ENCODE measurements at places on chromosomes 1 and 21.

DNA sequence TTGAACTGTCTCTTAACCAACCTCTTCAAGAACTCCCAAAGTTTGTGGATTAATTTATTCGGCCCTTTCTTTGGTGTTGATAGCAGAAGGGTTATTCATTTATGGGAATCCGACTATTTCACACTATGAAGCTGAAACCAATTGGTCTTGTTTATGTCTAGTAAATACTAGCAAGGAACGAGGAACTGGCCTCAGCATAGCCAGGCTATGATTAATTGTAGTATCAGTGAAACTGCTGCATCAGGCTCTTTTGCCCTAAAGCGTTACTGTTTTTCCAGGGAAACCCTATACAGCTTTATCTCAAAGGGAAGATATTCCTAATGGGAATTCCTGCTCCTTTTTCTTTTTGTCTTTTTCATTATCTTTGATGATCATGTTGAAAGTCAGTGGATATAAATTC, 35.1 kb downstream of the CLEC20A start:
- H3K36me3 ChIP-seq: peaks cover 19% of the 10 kb centered on the region
- H3K27ac ChIP-seq: no peak overlapping the region
- DNase-seq: no peak

DNA sequence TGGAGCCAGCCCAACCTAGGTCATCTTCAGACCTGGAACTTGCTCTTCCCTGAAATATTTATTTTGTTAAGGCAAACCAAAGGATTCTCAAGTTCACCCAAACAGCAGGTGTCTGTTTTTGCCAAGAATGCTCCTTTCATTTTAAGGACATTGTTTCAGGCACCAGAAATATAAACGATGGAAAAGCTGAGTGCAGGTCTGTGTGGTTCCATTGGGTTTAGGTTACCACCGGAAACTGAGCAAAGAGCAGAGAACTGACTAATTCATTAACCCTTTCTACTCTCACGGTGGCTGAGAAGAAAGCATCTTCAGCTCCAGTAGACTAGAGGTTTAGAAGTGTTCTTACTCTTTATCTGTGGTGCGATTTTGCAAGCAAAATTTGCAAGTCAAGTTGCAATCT, 38.0 kb upstream of the ZC3H11B start:
- no peak overlapping the region for H3K27ac ChIP-seq
- no peaks in the 10 kb centered on the region for H3K27me3 ChIP-seq
- H3K4me3 ChIP-seq: no peak overlapping the region
- no peaks in the 10 kb centered on the region for H3K4me1 ChIP-seq

- H3K27me3 ChIP-seq: peaks cover 87% of the 10 kb centered on the region
- H3K27ac ChIP-seq: no peak overlapping the region
- H3K4me3 ChIP-seq: peak overlapping the region; percentile 66
Measured at GRCh38 chr1:110084227-110085078, 14.0 kb upstream of the ALX3 start.

- no peaks in the 10 kb centered on the region for H3K36me3 ChIP-seq
- H3K4me3 ChIP-seq: no peak overlapping the region
- H3K27ac ChIP-seq: no peak overlapping the region
- no peaks in the 10 kb centered on the region for H3K4me1 ChIP-seq
- no peaks in the 10 kb centered on the region for H3K27me3 ChIP-seq
- DNase-seq: peak; percentile 47
Measured at GRCh38 chr1:200314085-200314750, 95.6 kb downstream of the ZNF281 start.

GRCh38 chr1:191438979-191439378, 719.3 kb upstream of the RGS18 start:
- no peaks in the 10 kb centered on the region for H3K36me3 ChIP-seq
- no peak overlapping the region for H3K27ac ChIP-seq
- H3K4me1 ChIP-seq: no peaks in the 10 kb centered on the region
- H3K27me3 ChIP-seq: no peaks in the 10 kb centered on the region
- H3K4me3 ChIP-seq: no peak overlapping the region

- no peaks in the 10 kb centered on the region for H3K27me3 ChIP-seq
- H3K27ac ChIP-seq: no peak overlapping the region
- H3K36me3 ChIP-seq: no peaks in the 10 kb centered on the region
- no peak overlapping the region for H3K4me3 ChIP-seq
- no peaks in the 10 kb centered on the region for H3K4me1 ChIP-seq
- DNase-seq: no peak
Measured at GRCh38 chr1:22646384-22646783, 3.0 kb downstream of the C1QC start.

All from endodermal cell (in vitro differentiated cells).